Colonic mucosa (tissue), 4 donors: ENCODE measurements at places on chromosomes 4 and X. TPM values are rescaled to one million over a fixed set of nuclear protein-coding genes. Genes with fewer than 3 reads are reported as not detected.

CSN1S1 gene
- total RNA-seq = not detected

PLAC1 gene
- total RNA-seq = not detected

DNA sequence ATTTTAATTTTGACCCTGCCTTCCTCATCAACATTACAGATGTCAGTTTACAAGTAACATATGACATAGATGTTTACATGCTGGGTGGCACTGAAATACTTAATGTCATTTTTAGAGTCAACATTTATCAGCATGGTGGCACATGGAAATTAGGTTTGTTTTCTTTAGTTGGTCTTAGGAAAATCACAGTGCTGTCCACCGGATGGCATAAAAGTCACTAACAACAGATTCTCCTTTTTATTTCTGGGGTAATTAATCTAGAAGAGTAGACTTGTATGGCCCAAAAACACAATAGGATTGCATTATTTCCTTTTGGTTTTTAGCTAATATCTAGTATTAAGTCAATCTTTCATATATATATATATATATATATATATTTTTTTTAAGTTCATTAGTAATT lies 88.6 kb upstream of the HHIP start:
- H3K4me3 ChIP-seq = no peak overlapping the region
- H3K4me1 ChIP-seq = no peaks in the 10 kb centered on the region
- no peaks in the 10 kb centered on the region for H3K36me3 ChIP-seq
- H3K27me3 ChIP-seq = no peaks in the 10 kb centered on the region
- no peak for DNase-seq

GRCh38 chr4:145912376-145912775 lies 26.2 kb downstream of the ZNF827 start:
- no peak overlapping the region for H3K4me3 ChIP-seq
- H3K27me3 ChIP-seq = no peaks in the 10 kb centered on the region
- no peak for DNase-seq
- no peaks in the 10 kb centered on the region for H3K4me1 ChIP-seq
- H3K36me3 ChIP-seq = no peaks in the 10 kb centered on the region
- no peak overlapping the region for H3K27ac ChIP-seq

- no peak overlapping the region for H3K27ac ChIP-seq
- H3K4me3 ChIP-seq = no peak overlapping the region
- no peaks in the 10 kb centered on the region for H3K36me3 ChIP-seq
- H3K4me1 ChIP-seq = no peaks in the 10 kb centered on the region
- no peak for DNase-seq
- no peaks in the 10 kb centered on the region for H3K27me3 ChIP-seq
Measured at GRCh38 chr4:169604131-169604900, 8.1 kb downstream of the NEK1 start.
